NCI-H345 (cell line): ENCODE measurements at places on chromosomes 2 and 18.

DNA sequence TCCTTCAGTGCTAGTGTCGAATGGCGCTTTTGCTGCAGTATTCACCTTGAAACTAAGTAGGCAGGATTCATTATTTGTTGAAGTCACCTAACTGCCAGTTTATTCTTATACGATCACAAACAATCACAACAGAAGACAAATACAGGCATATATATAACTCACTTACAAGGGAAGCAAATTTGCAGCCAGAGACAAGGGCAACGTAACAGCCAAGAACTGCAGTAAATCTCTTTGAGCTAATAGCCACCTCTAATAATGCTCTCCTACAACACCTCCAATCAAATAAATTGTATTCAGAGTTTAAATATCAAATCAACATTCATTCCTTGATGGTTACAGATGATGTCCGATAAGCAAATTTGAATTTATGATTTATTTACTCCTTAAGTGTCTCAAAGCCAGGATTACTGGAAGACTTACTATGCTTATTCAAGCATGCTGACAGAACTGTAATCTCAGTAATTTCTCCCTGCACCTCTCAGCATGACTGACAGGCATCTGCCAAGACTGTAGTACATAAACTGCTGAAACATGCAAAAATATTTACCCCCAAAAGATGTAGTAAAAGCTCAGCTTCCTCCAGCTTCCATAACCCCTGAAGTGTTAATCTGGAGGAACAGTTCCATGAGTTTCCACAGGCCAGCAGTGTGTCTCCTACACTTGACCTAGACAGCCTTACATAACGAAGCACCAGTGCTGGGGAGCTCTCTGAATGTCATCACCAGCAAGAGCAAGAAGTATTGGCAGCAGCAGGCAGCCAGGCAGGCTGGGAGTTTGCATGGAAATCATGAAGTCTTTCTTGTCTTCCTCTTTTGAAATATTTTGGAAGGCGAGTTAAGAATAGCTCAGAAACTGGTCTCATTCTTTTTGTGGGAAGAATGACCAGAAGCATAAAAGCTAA, 20.9 kb upstream of the SCN1A start:
- DNase-seq: no peak

DNA sequence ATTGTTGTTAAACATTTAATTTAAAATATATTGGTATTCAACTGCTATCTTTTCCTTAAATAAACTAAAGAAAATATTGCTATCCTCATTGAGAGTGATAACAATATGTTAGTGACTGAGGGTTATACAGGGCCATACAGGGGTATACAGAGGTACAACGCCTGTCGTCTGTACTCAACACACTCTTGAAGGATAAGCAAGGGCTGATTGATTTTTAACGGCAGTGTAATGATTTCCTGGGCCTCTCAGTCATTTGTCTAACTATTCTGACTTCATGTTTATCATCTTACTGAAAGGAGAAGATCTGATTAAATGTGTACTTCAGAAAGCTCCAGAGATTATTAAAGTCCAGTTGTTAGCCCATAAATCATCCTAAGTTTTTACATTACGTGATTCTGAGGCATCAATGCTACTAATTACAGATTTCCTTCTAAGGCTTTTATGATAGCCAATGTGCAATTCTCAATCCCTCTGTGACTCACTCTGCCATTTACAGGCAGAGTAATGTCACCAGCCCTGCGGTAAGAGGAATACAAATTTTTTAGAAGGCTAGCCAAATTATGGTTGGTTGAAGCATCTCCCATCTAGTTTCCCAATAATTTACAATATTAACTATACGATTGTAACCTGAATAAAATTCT, 893.0 kb upstream of the CHAC2 start:
- no peak for DNase-seq

DNA sequence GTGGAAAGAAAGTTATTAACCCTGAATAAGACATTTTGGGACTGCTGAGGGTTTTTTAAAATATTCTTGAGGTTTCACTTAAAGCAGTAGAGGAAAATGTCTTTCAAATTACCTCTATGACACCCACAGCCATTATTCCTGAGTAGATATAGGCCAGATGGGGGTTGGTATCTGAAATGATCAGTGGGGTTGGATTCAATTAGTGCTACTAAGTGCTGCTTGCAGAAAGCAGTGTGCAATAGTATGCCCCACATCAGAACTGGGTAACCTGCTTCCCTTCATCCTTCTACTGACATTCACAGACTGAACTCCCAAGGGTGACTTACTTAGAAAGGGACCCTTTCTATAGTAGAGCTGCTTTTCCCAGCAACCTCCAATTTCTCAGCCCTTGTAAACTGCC, 7.3 kb upstream of the ETAA1 start:
- DNase-seq: no peak

- no peak for DNase-seq
These were observed 7.3 kb downstream of the PLA2R1 start for GRCh38 chr2:160054984-160055725.

DNA sequence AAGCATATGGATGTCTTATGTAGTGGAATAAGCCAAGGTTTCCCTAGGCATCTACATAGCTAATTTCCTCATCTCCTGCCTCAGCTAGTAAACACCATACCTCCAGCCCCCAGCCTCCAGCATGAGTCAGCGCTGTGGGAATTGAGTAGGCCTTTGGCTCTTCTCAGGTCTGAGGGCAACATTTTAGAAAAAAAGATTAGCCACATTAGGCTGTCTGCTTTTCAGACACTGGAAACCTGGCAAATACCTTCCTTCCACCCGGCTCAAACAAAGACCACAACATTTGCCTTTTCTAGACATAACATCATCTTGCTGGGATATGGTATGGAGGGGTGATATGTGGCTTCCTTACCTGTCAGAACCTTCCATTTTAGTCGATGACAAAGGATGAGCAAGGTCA, 6.1 kb upstream of the CCDC195 start:
- no peak for DNase-seq
